CD14-positive monocyte (primary cell): ENCODE measurements at places on chromosomes 7 and 10.

GRCh38 chr10:5614155-5614721 is 52.2 kb downstream of the ASB13 start:
- no peak for DNase-seq

DNA sequence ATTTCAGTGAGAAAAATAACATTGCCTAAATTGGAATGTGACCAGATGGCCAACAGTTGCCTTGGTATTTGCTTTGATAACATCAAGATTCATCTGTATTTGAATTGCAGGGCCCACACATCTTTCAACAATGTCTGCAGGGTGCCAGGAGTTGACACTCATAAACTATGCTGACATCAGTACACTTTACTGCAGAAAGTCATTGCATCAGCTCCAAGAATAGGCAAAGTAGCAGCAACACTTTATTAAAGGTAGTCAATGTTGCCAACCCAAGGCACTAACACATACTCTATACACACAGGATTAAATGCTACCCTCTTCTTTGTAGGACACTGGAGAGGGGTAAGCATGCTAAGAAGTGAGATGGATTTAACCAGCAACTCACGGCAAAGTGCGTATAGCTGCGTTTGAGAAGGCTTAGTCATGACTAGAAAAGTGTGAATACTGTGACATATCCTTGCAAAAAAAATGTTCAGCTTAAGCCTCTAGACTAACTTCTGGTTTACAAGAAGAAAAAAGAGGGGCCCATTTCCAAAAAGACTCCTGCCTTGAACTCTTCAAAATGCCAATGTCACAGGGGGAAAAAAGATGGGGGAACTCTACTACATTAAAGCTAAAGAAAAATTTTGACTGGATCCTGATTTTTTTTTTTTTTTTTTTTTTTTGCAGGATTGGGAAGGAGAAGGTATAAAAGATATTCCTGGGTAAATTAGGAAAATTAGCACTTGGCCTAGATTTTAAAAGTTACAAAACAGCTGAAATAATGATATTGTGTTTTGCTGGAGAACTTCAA is 2.2 kb downstream of the BBIP1 start:
- no peak for DNase-seq

- DNase-seq, result peak; percentile 74
These were observed 169.4 kb downstream of the AKR1D1 start for GRCh38 chr7:138245682-138246081.

DNA sequence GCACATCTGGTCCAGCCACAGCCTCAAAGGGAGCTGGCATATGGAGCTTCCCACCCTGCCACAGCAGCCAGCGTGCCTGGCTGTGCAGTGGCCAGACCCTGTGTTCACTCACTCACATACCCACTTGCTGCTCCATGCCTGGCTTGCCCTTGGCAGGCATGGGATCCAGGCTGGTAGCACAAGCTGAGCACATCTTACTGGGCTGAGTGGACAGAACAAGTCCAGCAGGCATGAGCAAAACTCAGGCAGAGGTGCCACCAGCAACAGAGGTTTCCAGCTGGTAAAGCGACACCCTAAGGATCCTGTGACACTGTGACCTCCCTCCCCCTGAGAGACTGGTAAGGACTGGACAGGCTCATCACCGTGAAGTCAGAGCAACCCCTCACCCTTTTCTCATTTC is 25.1 kb downstream of the SVIL start:
- DNase-seq, result no peak

- DNase-seq, result no peak
These were observed 1.1 kb downstream of the BAZ1B start for GRCh38 chr7:73520673-73521635.

GRCh38 chr7:23055582-23056178 is 41.8 kb upstream of the HYCC1 start:
- peak; percentile 70 for DNase-seq

- no peak for DNase-seq
These were observed 150.4 kb upstream of the LANCL2 start for GRCh38 chr7:55214707-55215106.

GRCh38 chr7:44461387-44461786 is 29.1 kb downstream of the NUDCD3 start:
- DNase-seq, result no peak

GRCh38 chr10:18216482-18216881 is 76.3 kb downstream of the CACNB2 start:
- no peak for DNase-seq

- no peak for DNase-seq
These were observed 12.7 kb upstream of the BNIP3 start for GRCh38 chr10:131994435-131994834.
